ENCODE measurements at places on chromosomes 4 and X.

DNA sequence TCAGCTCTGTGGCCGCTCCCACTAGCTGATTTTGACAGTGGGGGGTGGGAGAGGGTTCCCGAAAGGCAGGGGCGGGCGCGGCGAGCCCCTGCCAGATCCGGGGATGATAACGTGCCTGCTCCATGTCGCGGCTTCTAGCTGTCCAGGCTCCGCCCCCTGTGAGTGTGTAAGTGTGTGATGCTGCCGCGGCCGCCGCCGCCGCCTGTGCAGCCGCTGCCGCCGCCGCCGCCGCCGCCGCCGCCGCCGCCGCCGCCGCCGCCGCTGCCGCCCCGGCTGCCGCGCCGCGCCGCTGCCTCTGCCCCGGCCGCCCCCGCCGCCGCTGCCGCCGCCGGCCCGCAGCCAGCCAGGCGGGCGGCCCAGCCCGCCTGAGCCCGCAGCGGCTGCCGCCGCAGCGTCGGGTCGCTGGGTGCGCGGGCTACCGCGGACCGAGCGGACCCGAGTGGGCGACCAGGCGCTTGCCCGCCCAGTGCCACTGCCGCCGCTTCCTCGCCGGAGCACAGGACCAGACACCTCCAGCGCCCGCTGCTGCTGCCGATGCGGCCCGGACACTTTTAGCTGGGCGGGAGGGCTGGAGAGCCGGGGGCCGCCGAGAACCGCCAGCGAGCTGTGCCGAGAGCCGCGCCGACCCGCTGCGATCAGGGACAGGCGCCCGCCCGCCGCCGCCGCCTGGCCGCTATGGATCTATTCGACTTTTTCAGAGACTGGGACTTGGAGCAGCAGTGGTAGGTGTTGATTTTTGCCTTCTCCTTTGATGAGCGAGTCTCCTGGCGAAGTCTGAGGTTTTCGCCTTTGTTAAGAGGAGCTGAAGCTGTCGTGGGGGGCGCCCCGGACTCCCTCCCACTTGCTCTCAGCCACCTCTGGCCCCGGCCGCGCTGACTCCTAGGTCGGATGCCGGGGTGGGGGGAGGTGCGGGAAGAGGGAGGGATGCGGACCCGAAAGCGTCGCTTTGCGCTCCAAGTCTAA is at the start of gene AFF2:
Gene AFF2 (plus strand): TSS at position 195 of the 963 bp plus-strand sequence. CDS start 481 bp downstream, at position 676.
- no peak for DNase-seq

- no peak for DNase-seq
Measured at GRCh38 chr4:35541146-35541887, 703.0 kb downstream of the ARAP2 start.

GRCh38 chrX:18424482-18425198 is 768 bp upstream of the CDKL5 start:
- DNase-seq, result no peak

DNA sequence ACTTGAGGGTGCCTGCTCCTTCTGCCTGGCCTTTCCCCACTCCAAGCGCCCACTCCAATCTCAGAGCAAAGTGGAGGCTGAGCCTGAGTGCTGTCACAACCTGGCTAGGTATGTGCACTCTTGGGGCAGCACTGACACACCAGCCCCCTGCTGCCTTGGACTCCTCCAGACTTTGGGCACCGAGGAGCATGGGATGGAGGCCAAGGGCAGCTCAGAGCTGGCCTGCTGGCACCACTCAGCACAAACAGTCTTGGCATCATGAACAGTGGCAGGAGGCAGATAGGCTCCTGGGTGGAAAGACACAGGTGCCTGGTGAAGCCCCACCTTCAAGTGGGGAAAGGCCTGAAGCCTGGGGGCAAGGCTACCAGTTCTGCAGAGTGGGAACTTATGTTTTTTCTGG is 91.8 kb downstream of the KCNIP4 start:
- no peak for DNase-seq

GRCh38 chrX:18871970-18872369 is 111.9 kb downstream of the PHKA2 start:
- no peak for DNase-seq

DNA sequence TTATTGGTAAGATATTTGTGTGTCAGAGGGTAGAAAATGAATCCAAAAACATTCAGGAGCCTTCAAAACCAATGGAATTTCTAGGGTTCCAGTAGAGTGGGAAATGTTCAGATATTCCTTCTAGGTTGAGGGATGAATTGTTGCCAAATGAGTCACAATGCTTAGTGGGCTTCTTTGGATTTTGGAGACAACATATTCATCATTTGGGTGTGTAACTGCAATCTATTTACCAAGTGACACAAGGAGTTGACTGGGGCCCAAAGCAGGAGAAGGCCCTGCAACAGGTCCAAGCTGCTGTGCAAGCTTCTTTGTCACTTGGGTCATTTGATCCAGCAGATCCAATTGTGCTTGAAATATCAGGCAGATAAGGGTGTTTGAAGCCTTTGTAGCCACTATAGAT is 551.5 kb upstream of the PITX2 start:
- no peak for DNase-seq

DNA sequence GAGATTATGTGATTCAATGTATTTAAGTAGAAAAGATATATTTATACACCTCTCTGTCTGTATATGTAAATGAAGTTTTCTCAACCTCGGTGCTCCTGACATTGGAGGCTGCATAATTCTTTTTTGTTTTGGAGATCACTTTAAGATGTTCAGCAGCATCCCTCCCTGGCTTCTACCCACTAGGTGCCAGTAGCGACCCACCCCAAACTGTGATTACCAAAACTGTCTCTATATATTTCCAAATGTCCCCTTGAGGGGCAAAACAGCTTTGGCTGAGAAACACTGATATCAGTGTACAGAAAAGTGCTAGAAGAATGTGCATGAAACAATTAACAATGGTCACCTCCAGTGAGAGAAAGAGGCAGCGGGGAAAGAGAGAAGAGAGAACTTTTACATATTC is 51.2 kb downstream of the DCX start:
- DNase-seq, result no peak

GRCh38 chr4:3026540-3026939 is 47.8 kb downstream of the HTT-AS start:
- no peak for DNase-seq

GRCh38 chr4:98466868-98467599 is 191.4 kb downstream of the TSPAN5 start:
- no peak for DNase-seq

DNA sequence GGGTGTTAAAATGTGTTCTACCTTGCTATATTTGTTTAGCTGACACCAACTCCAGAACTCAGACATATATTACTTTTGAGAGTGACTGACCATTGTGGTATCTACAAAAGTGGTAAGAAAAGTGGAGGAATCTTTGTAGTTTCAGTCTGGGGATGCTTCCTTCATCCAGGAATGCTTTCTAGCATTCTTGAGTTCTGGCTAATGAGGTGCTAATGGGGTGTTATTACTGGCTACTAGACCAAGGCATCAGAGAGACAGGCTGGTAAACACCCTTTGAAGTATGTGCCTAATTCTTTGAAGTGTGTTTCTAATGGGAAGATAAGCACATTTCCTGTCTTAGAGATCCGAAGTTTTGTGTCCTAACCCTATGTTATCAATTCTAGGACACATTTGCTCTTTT is 310.4 kb downstream of the SPRY1 start:
- DNase-seq, result no peak

DNA sequence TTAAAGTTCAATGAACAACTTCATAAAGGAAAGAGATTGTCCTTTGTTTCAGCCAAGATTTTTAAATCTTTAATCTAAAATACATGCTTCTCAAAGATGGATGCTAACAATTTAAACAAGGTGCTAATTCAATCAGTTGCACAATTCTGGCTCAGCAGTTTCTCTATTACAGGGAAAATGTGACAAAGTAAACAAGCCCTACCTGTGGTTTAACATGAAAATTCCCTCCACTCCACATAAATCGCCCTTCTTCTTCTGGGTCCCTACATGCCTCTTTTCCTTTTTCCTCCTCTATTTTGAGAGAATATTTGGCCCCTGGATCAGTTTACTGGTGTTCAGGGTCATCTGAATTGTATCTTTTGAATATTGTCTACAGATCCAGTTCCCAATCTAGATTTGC is 80.6 kb downstream of the FRYL start:
- no peak for DNase-seq

- DNase-seq, result no peak
Measured at GRCh38 chrX:148541584-148541940, 41.1 kb downstream of the AFF2 start.

DNA sequence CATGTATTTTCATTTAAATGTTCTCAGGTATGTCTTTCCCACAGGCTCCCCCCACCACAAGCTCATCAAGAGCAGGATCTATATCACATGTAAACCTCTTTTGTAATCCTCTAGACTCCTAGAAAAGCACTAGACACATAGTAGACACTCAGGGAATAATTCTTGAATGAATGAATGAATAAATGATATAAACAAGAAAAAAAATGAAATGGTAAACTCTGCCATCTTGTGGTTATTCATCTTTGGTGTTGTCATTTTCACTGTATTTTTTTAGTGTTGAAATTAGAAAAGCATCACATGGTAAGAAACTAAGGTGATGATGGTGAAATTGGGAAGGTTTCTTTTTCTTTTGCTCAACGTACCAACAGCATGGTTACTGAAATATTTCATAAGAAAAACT is 34.2 kb upstream of the C1GALT1C1 start:
- no peak for DNase-seq

- no peak for DNase-seq
Measured at GRCh38 chr4:41079881-41080560, 134.3 kb downstream of the APBB2 start.

DNA sequence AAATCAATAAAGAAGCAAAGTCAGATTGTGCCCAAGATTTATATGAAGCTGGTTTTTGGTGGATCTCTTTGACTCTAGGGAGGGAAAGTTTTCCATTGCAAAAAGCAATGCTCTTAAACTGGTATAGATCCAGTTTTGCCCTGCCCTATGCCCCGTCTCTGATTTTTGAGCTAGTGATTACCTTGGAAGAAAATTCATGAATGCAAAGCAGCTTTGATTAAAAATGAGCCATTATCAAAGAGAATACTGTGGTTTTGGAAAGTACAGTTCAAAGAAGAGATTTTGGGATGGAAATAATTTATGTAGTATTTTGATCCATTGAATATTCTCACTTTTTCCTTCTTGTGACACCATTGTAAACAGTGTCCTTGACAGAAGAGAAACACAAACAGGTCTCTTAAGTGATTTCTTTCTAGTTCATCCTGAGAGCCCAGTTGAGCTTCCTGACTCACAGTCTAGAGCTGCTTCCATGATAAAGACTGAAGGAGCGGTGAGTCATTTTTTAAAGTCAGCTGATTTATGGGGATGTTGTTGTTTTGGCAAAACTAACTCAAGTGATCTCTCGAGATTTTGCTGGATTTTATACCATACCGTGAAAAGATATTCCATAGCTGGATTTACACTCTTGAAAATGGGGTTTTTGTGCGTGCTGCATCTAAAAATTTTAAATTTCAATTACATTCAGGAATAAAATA is 76.7 kb downstream of the AFF1 start:
- DNase-seq, result no peak

- DNase-seq, result no peak
Measured at GRCh38 chrX:120638619-120639018, 8.8 kb upstream of the C1GALT1C1 start.

Data from GM12878 (cell line).